ENCODE measurements at places on chromosomes 5 and 9.

GRCh38 chr5:4023753-4024335 is 428.2 kb downstream of the IRX1 start:
- DNase-seq = no peak

GRCh38 chr5:130571076-130571475 is 594.0 kb downstream of the HINT1 start:
- DNase-seq = no peak

DNA sequence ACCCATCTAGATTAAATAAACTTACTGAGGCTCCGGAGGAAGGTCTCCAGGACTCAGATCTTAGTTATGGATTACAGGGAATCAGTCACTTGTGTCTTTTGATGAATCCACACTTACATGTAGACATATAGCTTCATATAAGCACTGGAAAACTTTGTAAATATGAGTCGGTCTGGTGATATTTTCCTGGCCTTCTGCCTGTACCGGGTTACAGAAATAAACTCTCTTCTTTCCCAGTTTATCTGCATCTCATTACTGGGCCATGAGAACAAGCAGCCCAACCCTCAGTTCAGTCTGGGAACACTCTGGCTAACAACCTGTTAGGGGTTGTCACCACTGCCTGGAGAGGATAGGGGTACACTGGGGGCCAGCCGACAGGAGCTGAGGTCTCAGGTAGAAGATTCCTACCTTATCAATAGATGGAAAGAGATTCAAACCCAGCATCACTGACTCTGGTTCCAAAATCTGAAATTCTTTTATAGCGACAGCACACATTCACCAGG is 59.1 kb downstream of the THBS4 start:
- DNase-seq = no peak

DNA sequence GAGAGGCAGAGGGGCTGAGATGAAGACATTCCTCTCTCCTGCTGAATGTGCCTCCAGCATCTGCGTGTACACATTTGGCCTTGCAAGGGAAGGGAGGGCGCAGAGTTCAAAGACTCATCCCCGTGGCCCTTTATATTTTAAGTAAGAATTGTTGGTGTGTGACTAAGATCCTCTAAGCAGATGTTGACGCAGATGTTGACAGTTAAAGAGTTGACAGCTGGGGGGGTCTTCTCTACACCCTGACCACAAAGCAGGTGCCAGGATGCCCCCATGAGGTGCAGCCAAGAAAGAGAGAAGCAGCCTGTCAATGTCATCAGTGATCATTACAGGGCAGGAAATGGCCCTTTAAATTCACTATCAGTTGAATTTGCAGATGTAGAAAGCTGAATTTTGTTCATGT is 262.9 kb downstream of the IRX1 start:
- DNase-seq = no peak

- no peak for DNase-seq
Measured at GRCh38 chr9:98555651-98556465, 152.9 kb downstream of the GABBR2 start.

DNA sequence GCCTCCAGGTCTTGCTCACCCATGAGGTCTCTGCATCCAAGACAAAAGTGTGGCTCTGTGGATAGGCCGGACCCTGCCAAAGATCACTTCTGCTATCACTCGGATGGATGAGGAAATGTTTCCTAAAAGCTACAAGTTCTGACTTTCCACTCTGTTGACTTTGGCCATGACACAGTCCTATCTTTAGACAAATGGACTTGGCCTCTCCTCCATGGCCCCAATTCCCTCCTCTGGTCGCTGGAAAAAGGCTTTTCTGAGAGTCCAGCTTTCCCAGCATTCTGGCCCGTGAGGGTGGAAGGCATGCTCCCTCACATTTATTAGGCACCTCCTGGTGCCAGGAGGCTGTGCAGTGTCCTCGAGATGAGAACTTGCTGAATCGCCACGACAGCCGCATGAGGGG is 83.1 kb downstream of the COL27A1 start:
- DNase-seq = no peak

GRCh38 chr5:160159991-160160792 is 40.9 kb upstream of the PWWP2A start:
- DNase-seq = no peak

- no peak for DNase-seq
Measured at GRCh38 chr5:59126708-59127573, 544.1 kb downstream of the RAB3C start.

- DNase-seq = no peak
Measured at GRCh38 chr9:77712533-77713130, 64.5 kb upstream of the GNA14 start.

- no peak for DNase-seq
Measured at GRCh38 chr5:483434-484140, 40.6 kb downstream of the EXOC3 start.

DNA sequence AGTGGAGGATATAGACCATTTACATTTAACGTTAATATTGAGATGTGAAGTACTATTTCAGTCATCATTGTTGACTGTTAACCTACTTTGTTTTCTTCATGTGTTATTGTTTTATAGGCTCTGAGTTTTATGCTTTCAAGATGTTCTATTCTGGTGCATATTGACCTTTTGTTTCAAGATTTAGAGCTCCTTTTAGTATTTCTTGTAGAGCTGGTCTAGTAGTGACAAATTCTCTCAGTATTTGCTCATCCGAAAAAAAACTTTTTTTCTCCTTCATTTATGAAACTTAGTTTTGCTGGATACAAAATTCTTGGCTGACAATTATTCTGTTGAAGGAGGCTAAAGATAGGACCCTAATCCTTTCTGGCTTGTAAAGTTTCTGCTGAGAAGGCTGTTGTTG is 91.3 kb downstream of the INVS start:
- DNase-seq = no peak

- DNase-seq = no peak
Measured at GRCh38 chr9:70409280-70409679, 5.2 kb downstream of the KLF9 start.

GRCh38 chr5:34599471-34600117 is 56.5 kb upstream of the RAI14 start:
- no peak for DNase-seq

- no peak for DNase-seq
Measured at GRCh38 chr9:87685441-87685840, 40.5 kb upstream of the CTSL start.

GRCh38 chr9:129285382-129285781 is 107.3 kb upstream of the IER5L start:
- DNase-seq = no peak
